IMR-90 (cell line): ENCODE measurements at places on chromosomes 5 and 9. TPM values are rescaled to one million over a fixed set of nuclear protein-coding genes. Genes with fewer than 3 reads are reported as not detected.

DNA sequence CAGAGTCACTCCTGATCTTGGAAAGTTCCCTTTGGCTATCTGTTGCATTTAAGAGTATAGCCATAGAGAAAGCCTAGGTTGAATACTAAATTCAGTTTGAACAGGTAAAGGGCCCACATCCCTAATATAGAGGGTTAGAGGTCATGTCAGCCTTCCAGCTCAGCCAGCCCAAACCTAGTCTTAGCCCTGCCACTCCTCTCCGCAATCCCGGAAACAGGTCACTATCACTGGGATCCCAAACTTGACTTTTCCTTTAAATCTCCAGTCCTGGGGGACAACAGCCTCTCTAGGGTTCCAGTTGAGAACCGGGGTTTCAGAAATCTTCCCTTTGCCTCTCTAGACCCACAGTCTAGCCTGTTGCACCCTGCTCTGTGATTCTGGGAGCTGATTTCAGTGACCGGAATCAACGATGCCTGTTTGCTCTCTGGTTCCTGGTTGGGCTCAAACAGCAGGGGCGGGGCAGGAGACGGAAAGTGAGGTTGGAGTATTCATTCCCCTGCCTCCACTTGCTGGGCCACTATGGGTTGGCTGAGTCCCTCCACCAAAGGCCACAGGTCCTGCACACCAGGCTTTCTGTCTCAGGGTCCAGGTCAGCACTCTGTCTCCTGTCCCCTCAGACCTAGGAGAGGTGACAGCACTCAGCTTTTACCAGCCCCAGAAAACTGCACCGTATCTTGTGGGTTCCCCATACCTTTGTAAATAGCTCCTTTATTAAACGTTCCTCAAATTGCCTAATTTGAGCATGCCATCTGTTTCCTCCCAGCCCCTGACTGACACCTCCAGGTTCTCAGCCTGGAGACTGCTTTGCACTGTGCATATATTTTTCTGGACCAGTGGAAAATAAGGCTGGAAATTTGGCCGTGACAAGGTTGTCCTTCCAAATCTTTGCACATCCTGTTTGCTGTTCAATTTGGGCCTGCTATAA is 23.8 kb upstream of the CPEB4 start:
- no peak for DNase-seq

DNA sequence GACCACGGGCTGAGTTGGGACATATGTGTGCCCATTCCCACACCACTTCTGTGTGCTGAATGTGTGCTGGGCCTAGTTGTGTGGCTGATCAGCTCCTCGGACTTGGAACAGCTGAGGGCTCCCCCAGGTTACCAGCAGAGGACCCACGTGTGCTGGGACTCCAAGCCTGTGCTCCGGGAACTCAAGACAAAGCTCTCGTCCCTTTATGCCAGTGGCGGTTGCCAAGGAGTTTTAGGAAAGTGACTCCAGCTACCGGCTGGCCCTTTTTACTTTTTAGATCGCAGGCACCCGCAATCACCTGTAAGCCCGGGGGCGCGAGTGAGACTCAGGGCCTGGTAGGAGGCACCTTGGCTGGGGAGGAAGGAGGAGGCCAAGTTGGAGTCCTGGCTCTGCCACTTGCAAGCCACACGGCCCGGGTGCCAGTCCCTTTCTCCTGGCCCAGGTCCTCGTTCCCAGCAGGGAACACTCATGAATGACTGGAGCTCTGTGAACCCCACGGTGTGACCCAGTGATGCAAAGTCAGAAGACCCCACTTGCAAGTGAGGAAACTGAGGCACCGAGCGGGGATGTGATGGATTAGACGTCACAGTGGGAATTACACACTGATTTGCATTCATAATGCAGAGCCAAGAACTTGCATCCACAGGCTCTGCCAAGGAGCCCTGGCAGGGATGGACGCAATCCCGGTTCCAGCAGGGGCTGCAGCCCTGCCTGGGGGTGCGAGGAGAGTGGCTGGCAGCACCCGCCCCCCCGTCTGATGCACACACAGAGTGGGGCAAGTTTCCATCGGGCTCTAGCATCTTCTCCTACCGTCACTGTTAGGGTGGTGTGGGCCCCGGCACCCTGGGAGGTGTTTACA is 26.9 kb downstream of the CRB2 start:
- DNase-seq = no peak

GRCh38 chr9:27701016-27701415 is 127.7 kb upstream of the C9orf72 start:
- DNase-seq = no peak

GRCh38 chr5:93715327-93715726 is 26.1 kb downstream of the POU5F2 start:
- DNase-seq = no peak

DNA sequence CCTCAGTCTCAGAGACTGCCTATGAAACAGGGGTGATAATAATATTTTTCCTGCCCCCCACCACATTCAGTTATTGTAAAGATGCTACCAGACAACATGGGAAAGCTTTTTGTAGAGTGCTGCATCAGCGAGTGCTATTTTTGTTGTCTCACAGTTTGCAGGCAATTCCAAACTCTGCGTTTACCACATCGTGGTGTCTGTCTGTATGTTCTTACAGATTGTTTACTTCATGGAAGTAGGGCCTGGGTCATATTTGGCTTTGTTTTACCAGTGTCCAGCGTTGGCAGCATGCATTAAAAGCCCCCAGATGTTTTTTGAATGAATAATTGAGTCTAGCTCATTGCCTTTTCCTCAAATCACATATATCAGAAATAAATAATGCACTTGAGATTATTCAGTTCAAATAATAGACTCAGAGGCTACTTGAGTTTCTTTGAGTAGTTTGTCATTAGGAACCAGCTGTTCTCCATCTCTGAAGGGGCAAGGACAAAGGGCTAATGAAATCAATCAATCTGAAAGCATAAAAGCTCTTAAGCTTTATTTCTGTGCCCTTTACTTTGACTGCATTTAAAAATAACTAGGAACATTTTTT is 243.7 kb downstream of the CWC27 start:
- DNase-seq = peak; percentile 27

DNA sequence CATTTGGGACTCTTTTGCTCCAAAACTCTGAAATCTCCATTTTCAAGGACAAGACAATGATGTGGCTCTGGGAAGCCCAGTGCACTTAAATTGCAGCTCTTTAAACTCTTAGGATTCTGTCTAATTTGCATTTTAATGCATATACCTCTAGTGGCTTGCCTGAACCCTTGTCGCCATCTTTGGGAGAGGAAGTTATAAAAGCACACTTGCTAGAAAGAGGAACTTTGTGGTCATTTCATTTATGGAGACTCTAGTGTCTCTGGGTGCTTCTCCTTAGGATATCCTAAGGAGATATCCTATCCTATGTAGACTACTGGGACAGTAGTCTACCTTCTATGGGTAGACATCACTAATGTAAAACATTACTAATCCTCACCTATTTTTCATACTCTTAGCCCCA is 77.3 kb upstream of the SLC1A3 start:
- no peak for DNase-seq

GRCh38 chr5:178839319-178839704 is 20.4 kb upstream of the ZNF354B start:
- no peak for DNase-seq

- DNase-seq = no peak
These were observed 43.6 kb upstream of the CRB2 start for GRCh38 chr9:123312306-123312877.

The OTULIN gene
- total RNA-seq = 19.5 and 20.3 TPM in 2 replicates

The GRXCR2 gene
- not detected in 2 replicates for total RNA-seq

DNA sequence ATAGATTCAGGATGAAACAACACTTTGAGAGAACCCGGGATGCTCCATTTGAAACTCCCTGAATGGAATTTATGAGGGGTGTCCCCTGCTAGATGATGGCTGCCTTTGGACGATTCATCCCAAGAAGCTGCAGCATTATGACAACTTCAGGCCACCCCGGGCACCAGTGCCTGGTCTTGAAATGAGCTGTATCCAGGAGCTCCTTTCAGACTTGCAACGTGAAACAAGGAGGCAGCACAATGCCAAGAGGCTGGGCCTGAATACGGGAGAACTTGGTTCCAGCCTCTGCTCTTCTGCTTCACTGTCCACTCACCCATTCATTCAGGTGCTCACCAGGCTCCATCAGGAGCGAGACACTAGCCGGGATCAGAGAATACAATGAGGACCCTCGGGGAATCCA is 78.3 kb downstream of the STK10 start:
- DNase-seq = no peak

DNA sequence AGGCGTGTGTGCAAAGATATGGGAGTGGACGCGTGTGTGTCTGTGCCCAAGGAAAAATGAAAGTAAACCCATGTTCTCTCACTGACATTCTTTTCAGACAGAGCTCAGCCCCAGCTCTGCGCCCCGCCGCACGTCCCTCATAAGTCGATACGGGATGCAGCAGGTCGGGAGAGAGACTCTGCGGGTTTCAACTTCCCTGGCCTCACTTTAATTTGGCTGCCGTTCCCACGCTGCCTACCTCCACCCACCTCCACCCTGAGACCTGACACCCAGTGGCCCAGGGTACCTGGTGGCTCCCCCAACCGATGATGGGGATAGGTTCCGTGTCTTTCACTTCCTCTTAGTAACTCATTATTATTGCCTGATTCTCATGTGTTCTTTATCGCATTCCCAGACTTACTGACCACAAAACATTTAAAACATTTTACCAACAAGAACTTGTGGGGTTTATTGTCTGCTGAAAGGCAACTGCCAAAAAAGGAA is 19.4 kb downstream of the LHX2 start:
- no peak for DNase-seq

DNA sequence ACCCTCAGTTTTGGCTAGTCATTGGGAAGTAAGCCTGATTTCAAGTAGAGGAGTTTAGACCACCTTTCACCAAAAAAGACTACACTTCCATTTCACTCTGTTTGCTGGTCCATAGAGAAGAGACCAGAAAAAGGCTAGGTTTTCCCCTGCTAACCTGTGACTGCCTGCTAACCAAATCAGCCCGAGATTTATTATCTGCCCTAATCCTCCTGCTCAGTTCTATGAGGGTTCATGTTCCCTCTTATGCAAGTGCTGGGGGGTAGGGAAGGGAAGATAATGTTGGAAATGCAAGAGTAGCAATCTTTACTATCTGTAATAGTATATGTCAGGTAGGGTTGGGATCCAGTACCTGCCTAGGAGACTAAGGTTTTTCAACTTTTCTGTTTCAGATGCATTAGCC is 51.6 kb upstream of the CCNG1 start:
- DNase-seq = no peak

- no peak for DNase-seq
These were observed 157.4 kb upstream of the OTULINL start for GRCh38 chr5:14424011-14424685.

GRCh38 chr5:35656721-35657120 is 39.1 kb downstream of the SPEF2 start:
- DNase-seq = peak; percentile 75

- DNase-seq = no peak
These were observed 36.4 kb downstream of the PTCH1 start for GRCh38 chr9:95480346-95480745.

GRCh38 chr5:91225848-91226686 is 157.1 kb downstream of the ARRDC3 start:
- DNase-seq = no peak

- no peak for DNase-seq
These were observed 906.7 kb downstream of the NR2F1-AS1 start for GRCh38 chr5:92674321-92674720.

The MCCC2 gene
- 14.2 and 22.0 TPM in 2 replicates for total RNA-seq

DNA sequence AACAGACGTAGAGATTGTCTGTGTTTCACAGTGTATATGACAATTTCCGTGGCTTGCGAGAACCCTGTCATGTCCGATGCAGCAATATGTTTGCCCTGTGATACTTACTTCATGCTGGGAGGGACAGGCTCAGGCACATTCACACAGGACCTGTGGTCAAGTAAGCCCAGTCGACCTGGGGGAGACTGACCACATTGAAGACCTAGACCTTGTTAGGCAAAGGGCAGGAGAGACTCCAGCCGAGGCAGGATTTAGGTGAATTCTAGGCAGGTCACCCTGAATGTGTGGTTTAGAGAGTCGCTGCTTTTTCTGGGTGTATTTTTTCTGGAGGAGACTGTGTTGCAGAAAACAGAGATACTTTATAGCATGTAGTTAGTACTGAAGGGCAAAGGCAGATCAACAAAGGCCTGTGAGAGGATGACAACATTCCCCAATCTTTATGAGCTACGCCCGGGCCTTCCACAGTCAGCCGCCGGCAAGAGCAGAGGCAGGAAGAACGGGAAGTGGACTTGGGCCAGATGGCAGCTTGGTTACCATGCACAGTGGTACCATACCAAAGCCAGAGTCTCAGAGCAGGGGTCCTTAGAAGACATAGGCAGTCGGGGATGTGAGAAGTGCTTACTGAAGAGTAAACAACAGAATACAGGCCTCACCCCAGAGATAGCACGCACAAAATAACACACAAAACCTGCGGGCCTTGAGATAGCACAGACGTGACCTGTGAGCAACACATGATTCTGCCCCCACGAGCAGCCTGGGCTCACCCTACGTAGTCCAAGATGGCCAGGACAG is 220.7 kb downstream of the CACNA1B start:
- DNase-seq = no peak

DNA sequence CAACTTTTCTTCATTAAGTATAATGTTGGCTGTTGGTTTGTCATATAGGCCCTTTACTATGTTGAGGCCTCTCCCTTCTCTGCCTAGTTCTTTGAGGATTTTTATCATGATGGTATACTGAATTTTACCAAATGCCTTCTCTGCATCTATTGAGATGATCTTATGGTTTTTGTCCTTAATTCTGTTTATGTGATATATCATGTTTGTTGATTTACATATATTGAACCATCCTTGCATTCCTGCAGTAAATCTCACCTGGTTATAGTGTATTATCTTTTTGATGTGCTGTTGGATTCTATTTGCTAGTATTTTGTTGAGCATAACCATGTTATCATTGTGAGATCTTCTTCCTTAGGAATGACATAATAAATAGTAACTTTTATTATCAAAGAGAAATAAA is 362.9 kb downstream of the CCDC171 start:
- DNase-seq = no peak

GRCh38 chr9:130565792-130566191 is 13.6 kb upstream of the FUBP3 start:
- DNase-seq = no peak

GRCh38 chr5:143413958-143414669 is 10.6 kb upstream of the NR3C1 start:
- no peak for DNase-seq

The ACTBL2 gene
- total RNA-seq = 1.6 and 1.7 TPM in 2 replicates

- no peak for DNase-seq
These were observed 234.3 kb downstream of the CHSY3 start for GRCh38 chr5:130138406-130139045.

The TAF1L gene
- under 0.01 TPM in 1 of 2 replicates, not detected in the other for total RNA-seq

- no peak for DNase-seq
These were observed 146.8 kb downstream of the SIL1 start for GRCh38 chr5:139051392-139051791.

DNA sequence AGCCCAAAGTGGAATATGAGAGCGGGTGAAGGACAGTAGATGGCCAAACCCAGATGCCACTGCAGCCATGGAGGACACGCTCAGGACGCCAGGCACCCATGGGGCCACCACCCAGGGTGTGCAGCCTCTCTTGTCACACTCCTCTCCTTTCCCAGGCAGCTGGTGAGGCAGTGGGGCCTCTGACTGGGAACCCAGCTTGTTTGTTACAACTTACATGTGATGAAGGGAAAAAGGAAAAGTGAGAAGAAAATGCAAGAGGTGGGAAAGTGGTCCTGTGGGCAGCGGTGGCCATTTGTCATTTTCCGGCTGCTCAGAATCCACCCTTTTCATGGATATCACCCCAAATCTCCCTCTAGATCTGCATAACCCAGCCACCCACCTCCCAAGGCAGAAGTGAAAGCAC is 62.7 kb upstream of the UNC5A start:
- no peak for DNase-seq
